ENCODE measurements at places on chromosomes 5 and 9.

DNA sequence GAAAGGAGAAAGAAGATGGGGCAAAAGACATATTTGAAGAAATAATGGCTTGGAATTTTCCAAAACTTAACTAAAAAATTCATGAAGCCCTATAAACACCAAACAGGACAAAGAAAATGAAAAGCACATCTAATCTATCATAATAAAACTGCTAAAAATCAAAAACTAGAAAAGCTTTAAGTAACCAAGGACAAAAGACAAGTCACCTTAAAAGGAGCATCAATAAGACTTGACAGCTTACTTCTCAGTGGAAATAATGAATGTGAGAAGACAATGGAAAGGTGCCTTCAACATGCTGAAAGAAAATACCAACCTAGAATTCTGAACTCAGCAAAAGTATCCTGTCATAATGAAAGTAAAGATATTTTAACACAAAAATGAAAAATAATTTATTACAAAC lies 27.0 kb downstream of the GTF3C4 start:
- DNase-seq = no peak

DNA sequence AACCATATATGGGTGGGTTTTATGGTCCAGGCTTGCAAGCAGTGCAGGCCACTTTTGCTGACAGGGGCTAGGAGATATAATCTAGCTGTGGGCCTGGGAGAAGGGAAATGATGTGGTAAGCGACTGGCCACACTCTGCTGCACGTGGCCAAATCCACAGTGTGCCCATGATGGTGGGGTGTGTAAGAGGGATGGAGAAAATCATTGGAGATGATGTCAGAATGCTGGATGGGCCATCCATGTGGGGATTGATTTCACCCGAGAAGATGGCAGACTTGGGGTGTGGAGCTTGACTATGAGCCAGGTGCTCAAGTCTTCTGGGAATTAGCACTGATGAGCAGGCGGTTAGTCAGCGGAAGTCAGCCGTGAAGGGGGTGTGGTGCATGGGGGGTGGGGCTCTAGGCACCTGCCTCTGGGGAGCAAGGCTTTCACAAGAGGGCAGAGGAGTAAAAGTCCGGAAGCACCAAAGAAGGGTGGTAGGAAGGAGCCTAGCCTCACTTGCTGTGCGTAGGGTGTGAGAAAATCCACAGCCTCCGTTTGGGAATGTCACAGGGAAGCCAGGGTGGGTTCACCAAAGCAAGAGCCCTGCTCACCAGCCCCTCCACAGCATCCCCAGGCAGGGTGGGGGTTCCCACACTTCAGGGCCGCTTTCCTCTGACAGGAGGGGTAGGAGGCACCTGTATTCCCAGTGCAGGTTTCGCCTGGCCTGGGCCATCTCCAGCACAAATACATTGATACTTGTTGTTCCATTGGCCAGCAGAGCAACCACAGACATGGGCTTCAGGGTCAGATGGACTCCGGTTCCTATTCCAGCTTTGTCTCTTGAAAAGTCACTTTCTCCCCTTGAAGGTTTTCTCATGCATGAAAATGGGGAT lies 44.5 kb upstream of the ANGPTL2 start:
- peak; percentile 0 for DNase-seq

GRCh38 chr9:14219850-14220249 lies 94.1 kb downstream of the NFIB start:
- no peak for DNase-seq

DNA sequence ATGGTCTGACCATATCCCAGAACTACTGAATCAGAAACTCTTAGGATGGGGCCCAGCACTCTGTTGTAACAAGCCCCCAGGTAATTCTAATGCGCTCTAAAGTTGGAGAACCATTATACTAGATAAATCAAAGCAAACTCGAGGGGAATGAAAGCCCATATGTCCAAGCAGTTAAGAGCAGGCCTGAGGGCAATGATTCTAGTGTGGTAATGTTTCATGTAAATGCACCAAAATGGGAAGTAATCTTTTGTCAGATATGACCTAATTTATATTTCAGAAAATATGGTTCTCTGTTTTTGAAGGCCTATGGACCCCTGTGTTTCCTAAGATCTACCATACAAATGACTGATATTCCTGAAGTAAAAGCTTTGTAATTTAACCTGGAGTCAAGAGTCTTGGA lies 108.0 kb upstream of the PTGER4 start:
- no peak for DNase-seq

- DNase-seq = no peak
Measured at GRCh38 chr5:176725521-176726280, 78.4 kb downstream of the TSPAN17 start.

- DNase-seq = no peak
Measured at GRCh38 chr5:122805481-122805880, 30.6 kb downstream of the SNX2 start.

DNA sequence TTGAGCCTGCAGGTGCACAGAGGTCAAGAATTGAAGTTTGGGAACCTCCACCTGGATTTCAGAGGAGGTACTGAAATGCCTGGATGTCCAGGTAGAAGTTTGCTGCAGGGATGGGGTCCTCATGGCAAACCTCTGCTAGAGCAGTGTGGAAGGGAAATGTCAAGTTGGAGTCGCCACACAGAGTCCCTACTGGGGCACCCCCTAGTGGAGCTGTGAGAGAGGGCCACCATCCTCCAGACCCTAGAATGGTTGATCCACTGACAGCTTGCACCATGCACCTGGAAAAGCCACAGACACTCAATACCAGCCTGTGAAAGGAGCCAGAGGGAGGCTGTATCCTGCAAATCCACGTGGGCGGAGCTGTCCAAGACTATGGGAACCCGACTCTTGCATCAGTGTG lies 78.0 kb downstream of the GABRA1 start:
- DNase-seq = no peak

GRCh38 chr5:147276497-147276896 lies 41.7 kb downstream of the STK32A start:
- DNase-seq = no peak
